Breast epithelium (tissue), 4 donors: ENCODE measurements at places on chromosomes 3 and 15.

GRCh38 chr15:43854801-43855200, 28.0 kb downstream of the WDR76 start:
- DNase-seq: no peak
- no peaks in the 10 kb centered on the region for H3K36me3 ChIP-seq
- no peak overlapping the region for H3K4me3 ChIP-seq

GRCh38 chr3:127025456-127025855, 42.5 kb downstream of the PLXNA1 start:
- no peak overlapping the region for H3K27ac ChIP-seq
- H3K4me1 ChIP-seq: no peaks in the 10 kb centered on the region
- no peak for DNase-seq
- H3K27me3 ChIP-seq: no peaks in the 10 kb centered on the region

DNA sequence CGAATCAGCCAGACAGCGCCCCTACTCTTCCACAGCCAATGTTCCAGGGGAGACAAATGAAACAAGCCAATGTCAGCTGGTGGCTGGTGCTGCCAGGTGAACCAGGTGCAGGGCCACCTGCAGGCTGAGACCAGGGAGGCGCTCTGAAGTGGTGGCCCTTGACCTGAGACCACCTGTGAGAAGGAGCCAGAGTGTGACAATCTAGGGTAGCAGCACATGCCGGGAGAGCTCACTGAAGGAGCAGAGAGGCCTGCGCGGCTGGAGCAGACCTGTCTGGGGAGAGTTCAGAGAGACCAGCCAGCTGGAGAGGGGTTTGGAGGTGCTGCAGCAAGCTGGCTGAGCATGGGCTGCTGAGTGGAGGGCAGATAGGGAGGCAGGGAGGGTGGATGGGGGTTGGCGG, 693 bp upstream of the STAB1 start:
- peak overlapping the region; percentile 17 for H3K27ac ChIP-seq
- H3K4me1 ChIP-seq: no peaks in the 10 kb centered on the region
- DNase-seq: no peak
- no peaks in the 10 kb centered on the region for H3K27me3 ChIP-seq
- H3K36me3 ChIP-seq: peaks cover 4% of the 10 kb centered on the region
- no peak overlapping the region for H3K4me3 ChIP-seq

DNA sequence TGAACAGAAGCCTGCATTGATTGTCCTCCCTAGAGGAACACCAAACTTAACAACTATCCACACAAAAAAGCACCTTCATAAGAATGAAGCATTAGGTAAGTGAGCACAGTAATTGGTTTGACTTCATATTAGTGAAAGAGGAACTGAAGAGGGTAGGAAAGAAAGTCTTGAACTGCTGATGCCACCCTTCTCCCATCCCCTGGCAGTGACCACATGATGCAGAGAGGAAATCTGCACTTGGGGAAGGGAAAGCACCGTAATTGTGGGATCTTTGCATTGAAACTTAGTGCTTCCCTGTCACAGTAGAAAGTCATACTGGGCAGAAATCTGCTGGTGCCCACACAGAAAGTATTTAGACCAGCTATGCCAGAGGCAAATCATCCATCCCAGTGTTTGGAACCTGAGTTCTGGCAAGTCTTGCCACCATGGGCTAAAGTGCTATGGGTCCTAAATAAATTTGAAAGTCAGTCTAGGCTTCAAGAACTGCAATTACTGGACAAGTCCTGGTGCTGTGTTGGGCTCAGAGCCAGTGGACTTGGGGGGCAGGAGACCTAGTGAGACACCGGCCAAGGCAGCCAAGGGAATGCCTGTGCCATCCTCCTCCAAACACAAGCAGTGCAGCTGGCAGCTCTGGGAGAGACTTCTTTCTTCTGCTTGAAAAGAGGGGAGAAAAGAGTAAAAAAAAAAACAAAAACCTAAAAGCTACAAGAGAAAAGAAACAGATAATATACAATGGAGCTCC, 63.6 kb downstream of the SLC15A2 start:
- DNase-seq: no peak
- no peak overlapping the region for H3K27ac ChIP-seq
- no peaks in the 10 kb centered on the region for H3K36me3 ChIP-seq
- no peaks in the 10 kb centered on the region for H3K27me3 ChIP-seq
- no peaks in the 10 kb centered on the region for H3K4me1 ChIP-seq

DNA sequence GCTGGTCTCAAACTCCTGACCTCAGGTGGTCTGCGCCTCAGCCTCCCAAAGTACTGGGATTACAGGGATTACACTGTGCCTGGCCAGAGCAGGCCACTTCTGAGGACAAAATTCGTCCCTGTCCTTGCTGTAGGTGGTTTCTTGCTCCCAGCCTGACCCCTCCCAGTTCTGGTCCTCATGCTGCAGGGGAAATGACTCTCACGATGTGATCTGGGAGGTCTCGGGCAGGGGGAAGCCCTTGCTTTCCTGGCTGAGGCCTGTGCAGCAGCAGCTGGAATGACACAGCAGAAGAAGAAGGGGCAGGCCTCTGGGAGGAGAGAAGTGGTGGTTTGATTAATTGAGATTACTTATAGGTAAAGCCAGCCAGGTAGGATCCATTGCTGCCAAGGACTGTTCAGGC, 39.3 kb downstream of the MEGF11 start:
- no peaks in the 10 kb centered on the region for H3K27me3 ChIP-seq
- no peaks in the 10 kb centered on the region for H3K4me1 ChIP-seq
- DNase-seq: no peak
- no peaks in the 10 kb centered on the region for H3K36me3 ChIP-seq
- H3K27ac ChIP-seq: no peak overlapping the region

GRCh38 chr15:56732135-56732885, 999 bp downstream of the ZNF280D start:
- H3K4me1 ChIP-seq: peaks cover 14% of the 10 kb centered on the region
- H3K4me3 ChIP-seq: peak overlapping the region; percentile 83
- H3K36me3 ChIP-seq: no peaks in the 10 kb centered on the region
- H3K27ac ChIP-seq: peak overlapping the region; percentile 99

DNA sequence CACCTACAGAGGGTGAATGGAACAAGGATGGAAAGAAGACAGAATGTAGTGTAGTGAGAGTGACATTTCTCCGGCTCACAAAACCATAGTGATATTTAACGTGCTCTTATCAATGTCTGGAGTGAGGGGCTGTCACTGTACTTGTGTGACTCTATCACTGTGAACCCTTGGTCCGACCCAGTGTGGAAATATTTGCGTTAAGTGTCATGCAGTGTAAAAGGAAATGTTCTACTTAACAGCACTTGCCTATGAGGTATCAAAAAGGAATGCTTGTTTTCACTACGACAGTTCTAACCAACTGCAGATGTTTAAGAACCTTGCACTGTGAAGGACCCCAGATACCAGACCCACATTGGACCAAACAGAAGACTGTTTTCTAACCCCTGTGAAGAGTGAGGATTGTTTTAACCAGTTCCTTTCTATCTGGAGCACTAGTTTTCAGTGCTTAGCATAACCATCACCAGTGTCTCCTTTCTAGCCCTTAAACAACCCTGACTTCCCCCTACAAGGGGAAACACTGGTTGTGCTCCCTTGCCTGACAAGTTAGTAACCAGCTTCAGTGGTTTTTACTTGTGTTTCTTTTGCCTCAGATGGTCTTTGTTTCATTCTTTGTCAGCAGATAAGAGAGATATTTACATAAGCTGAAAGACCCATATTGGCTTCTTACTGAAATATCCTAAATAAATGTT, 144.7 kb upstream of the ABHD17C start:
- no peak overlapping the region for H3K27ac ChIP-seq
- H3K27me3 ChIP-seq: no peaks in the 10 kb centered on the region
- H3K4me3 ChIP-seq: no peak overlapping the region
- no peaks in the 10 kb centered on the region for H3K36me3 ChIP-seq
- H3K4me1 ChIP-seq: no peaks in the 10 kb centered on the region

DNA sequence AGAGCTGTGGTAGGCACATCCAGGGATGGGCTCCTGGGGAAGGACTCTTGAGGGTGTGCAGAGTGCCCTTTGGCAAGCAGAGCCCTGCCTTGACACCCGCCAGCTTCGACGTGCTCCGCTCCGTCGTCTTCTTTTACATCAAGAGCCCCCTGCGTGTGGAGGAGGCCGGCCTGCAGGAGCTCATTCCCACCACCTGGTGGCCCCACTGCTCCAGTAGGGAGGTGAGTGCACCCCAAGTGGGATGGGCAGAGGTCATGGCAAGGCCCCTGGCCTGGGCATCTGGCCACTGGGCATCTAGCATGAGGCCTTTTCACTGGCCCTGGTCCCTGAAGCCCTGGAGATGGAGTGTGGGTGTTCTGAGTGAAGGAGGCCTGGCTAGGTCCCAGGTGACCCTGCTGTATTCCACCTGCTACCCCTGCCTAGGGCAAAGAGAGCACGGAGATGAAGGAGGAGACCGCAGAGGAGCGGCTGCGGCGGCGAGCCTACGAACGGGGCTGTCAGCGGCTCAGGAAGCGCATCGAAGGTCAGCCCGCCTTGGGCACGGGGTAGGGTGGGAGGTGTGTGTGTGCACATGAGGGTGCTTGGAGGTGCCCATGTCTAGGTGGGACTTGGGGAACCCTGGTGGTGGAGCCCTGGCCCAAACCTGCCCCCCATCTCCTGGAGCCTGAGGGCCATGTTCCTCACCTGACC, 12.2 kb downstream of the RNF123 start:
- H3K4me1 ChIP-seq: no peaks in the 10 kb centered on the region
- H3K36me3 ChIP-seq: no peaks in the 10 kb centered on the region
- H3K27me3 ChIP-seq: no peaks in the 10 kb centered on the region
- H3K27ac ChIP-seq: no peak overlapping the region

GRCh38 chr3:2870724-2871333, 239.3 kb downstream of the IL5RA start:
- H3K36me3 ChIP-seq: no peaks in the 10 kb centered on the region
- H3K4me1 ChIP-seq: no peaks in the 10 kb centered on the region
- no peak for DNase-seq
- H3K27me3 ChIP-seq: no peaks in the 10 kb centered on the region

DNA sequence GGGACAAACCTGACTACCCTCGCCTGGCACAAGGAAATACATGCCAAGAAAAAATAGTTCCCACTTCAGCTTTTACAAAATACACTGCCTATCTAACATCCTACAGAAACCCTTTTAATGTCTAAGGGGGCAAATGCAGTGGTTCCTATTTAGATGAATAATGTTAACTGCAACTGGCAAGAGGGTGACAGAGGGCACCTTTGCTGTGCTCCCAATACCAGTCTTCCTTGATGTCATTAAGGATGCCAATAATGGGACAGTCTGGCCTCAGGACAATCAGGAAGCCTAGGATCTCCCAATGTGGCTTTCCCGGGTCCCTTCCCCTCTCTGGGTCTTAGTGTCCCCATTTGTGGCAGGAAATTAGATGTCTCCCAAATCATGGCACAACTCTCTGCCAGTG, 13.9 kb downstream of the CSRNP1 start:
- no peak for DNase-seq
- H3K36me3 ChIP-seq: peaks cover 14% of the 10 kb centered on the region
- H3K27ac ChIP-seq: peak overlapping the region; percentile 94
- no peak overlapping the region for H3K4me3 ChIP-seq

GRCh38 chr3:139104062-139104461, 59.4 kb upstream of the PRR23C start:
- H3K36me3 ChIP-seq: no peaks in the 10 kb centered on the region
- no peaks in the 10 kb centered on the region for H3K4me1 ChIP-seq
- DNase-seq: no peak
- no peak overlapping the region for H3K27ac ChIP-seq

DNA sequence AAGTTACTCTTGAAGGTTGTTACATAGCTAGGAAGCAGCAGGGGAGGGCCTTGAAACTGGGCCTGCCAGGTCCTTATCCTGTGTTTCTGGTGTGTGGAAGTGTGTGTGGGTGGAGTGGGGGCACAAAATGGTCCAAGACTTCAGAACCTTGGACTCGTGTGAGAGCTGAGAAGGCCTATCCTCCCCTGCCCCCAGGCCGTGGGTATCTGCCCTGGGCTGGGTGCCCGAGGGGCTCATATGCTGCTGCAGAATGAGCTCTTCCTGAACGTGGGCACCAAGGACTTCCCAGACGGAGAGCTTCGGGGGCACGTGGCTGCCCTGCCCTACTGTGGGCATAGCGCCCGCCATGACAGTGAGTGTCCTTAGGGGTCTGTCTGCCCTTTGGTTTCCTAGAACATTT, 4.5 kb downstream of the CHRD start:
- no peak overlapping the region for H3K27ac ChIP-seq
- no peaks in the 10 kb centered on the region for H3K36me3 ChIP-seq
- H3K27me3 ChIP-seq: no peaks in the 10 kb centered on the region

- no peaks in the 10 kb centered on the region for H3K36me3 ChIP-seq
- H3K27ac ChIP-seq: no peak overlapping the region
- DNase-seq: no peak
- no peaks in the 10 kb centered on the region for H3K4me1 ChIP-seq
- no peak overlapping the region for H3K4me3 ChIP-seq
Measured at GRCh38 chr15:25679492-25679891, 183.6 kb downstream of the ATP10A start.

GRCh38 chr3:60742606-60743145, 508.6 kb downstream of the FHIT start:
- H3K4me3 ChIP-seq: no peak overlapping the region
- DNase-seq: no peak
- H3K27ac ChIP-seq: no peak overlapping the region
- peaks cover 13% of the 10 kb centered on the region for H3K4me1 ChIP-seq
- no peaks in the 10 kb centered on the region for H3K27me3 ChIP-seq

DNA sequence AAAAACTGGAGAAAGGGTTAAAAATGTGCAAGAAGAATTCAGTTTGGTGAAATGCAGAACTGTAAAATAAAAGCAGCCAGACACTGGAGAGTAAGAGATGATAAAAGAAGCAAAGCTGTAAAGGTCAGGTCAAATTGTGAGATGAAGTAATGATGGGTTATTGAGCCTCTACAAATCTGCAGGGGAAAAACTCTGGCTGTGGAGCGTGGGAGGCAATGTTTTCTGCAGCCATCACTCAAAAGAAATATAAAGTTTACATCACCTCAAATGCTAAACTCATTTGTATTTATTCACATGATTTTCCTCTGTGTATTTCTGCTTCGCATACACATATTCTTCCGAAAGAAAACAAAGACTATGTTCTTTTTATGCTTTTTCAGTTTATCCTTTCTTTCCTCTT, 158.8 kb upstream of the GPR149 start:
- no peak overlapping the region for H3K4me3 ChIP-seq
- no peaks in the 10 kb centered on the region for H3K4me1 ChIP-seq
- H3K36me3 ChIP-seq: no peaks in the 10 kb centered on the region
- DNase-seq: no peak
- no peaks in the 10 kb centered on the region for H3K27me3 ChIP-seq

GRCh38 chr3:172148241-172148640, 108.9 kb downstream of the FNDC3B start:
- peaks cover 5% of the 10 kb centered on the region for H3K4me1 ChIP-seq
- no peaks in the 10 kb centered on the region for H3K27me3 ChIP-seq
- no peak overlapping the region for H3K27ac ChIP-seq
- no peaks in the 10 kb centered on the region for H3K36me3 ChIP-seq
- H3K4me3 ChIP-seq: no peak overlapping the region

DNA sequence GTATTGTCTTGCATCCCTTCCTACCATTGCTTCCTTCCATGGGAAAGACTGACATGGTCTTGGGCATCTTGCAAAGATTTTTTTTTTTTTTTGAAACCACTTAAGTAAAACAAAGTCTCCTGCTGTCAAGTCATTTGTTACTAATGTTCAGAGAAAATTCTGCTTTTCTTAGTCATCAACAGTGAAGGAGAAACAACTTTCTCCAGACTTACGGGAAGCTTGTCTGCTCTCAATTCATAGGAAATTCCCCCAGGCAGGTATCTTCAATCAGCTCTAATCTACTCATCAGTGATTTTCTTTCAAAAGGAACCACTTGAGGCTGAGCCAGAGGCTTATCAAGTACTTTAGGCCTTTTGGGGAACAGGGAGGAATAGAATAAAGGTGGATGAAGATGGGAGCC, 15.9 kb upstream of the DRD3 start:
- no peak overlapping the region for H3K4me3 ChIP-seq
- DNase-seq: no peak
- no peaks in the 10 kb centered on the region for H3K27me3 ChIP-seq
- H3K36me3 ChIP-seq: no peaks in the 10 kb centered on the region
